ENCODE measurements at places on chromosomes 1 and 21.

GRCh38 chr1:231093156-231093922 is 53.3 kb upstream of the FAM89A start:
- DNase-seq: peak; percentile 43

- DNase-seq: no peak
These were observed 18.9 kb upstream of the ATP6V1G3 start for GRCh38 chr1:198559362-198559761.

- DNase-seq: no peak
These were observed 2.5 kb downstream of the FTCD start for GRCh38 chr21:46152927-46153246.

GRCh38 chr1:56533621-56534020 is 45.7 kb downstream of the PLPP3 start:
- DNase-seq: no peak

- DNase-seq: peak; percentile 15
These were observed 25.4 kb upstream of the S100A7 start for GRCh38 chr1:153485863-153486262.

GRCh38 chr21:45465105-45465504 is 60.1 kb downstream of the COL18A1 start:
- no peak for DNase-seq

GRCh38 chr1:67399199-67399993 is 30.8 kb downstream of the SERBP1 start:
- DNase-seq: no peak

DNA sequence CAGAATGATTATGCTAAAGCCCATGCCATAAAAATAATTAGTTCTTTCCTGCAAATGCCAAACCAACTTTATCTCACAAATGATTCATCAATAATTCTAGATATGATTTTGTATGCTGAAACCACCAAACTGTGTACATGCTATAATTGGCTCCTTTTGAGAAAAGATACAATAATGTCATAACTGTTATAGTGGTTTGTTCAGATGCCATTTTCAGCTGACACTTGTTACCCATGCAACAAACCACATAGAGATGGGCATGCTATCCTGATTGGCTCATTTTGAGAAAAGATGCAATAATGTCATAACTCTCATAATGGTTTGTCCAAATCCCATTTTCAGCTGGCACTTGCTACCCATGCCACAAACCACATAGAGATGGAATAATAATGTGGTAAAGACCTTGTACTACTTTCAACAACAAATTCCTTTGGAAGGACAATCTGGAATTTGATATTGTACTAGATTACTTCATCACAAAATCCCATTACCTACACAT is 283.8 kb downstream of the TPR start:
- no peak for DNase-seq

GRCh38 chr1:17012775-17013490 is 1.2 kb upstream of the ATP13A2 start:
- no peak for DNase-seq

DNA sequence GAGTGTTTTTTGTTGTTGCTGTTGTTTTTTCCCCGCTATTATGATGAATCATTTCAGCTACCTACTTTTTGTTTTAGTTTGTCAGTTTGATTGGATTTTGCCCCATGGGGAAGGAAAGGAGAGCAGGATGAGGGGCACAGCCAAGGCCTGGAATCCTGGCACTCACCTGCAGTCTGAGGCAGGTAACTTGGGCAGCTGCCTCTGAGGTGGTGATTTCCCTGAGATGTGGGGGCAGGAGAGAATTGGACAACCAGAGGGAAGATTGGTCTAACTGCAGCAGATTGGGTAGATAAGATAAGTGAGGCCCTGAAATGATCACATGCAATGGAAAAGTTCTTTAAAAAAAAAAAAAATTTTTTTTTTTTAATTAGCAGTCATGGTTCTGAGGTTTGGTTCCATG is 1.5 kb upstream of the LAX1 start:
- no peak for DNase-seq

GRCh38 chr1:7644961-7645750 is 125.9 kb upstream of the VAMP3 start:
- peak; percentile 91 for DNase-seq

DNA sequence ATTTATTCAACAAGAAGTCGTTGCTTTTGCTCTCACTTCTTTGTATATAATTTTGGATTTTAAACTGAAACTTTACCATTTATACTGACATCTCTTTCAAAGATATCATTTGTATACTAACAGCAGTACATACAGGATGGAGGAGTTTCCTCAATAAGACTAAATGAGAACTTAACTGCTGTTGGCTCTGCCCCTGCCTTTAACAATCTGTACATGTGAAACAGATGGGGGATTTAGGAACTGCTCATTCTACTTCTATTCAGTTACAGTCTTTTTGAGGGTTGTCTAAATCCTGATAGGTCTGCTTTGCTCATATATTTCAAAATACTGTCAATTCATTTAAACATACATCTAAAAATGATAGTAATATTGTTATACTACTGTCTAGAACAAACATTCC is 663.2 kb downstream of the ADGRL2 start:
- DNase-seq: no peak

DNA sequence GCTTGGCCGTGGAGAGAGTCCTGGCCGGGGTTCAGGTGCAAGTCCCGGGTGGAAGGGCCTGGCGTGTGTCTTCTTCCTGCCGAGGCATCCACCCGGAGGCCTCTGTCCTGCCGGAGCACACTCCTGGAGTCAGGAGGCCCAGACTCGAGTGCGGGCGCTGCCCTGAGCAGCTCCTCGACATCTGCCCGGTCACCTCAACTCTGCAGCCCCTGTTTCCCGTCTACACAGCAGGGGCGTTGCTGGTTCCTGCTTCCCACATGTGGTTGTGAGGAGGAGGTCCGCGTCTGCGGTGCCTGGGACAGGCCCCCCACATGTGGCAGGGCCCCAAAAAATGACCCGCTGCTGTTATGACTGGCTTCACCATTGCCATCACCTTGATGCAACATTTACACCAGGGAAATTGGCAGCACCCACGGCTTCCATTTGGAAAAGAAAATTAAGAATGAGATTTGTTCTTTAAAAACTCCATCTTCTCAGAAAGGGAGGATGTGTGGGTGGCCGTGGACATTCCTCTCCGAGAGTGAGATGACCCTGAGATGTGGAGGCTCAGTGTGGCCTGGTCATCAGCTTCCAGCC is 169.8 kb downstream of the PRDM16 start:
- DNase-seq: no peak

DNA sequence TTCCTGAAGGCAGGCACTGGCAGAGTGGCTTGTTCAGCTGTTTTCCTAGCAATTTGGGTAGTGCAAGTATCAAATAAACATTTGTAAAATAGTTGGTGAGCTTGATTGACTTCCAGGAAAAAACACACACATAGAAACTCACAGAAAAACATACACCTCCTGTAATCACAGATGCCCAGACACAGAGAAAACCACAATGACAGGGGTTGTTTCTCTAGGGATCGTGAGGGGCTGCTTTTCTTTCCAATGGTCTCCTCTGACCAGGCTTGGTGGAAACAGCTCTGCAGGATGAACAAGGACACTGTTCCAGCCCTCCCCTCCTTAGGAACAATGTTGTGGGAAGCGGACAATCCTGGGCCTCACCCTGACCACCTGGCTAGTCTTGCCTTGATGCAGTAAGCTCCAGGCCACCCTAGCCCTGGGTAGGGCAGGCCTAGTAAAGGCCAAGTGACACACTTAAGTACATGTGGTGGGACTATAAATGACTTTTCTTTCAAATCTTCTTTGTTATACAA is 142.5 kb upstream of the HMGB4 start:
- DNase-seq: no peak

GRCh38 chr1:225981714-225982113 is 17.4 kb downstream of the SDE2 start:
- peak; percentile 21 for DNase-seq

GRCh38 chr1:64692911-64693310 is 52.0 kb upstream of the RAVER2 start:
- DNase-seq: no peak

GRCh38 chr1:94049791-94050190 is 71.2 kb downstream of the ABCA4 start:
- DNase-seq: no peak

DNA sequence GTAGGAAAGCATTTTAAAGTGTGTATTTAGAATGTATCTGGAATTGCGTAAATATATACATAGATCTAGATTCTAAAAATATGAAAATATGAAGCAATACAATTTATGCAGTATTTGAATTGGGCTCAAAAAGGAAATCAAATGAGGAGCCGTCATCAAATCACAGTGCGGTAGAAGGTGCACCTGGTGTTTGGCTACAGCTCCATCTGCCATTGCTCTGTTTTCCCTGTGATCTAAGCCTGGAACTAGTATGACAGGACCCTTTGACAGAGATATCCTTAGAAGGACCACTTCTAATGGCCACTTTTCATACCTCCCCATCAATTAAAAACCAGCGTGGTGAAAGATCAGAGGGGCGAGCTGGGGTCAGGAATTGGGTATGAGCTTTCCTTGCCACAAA is 202.6 kb downstream of the NFIA start:
- peak; percentile 72 for DNase-seq

- no peak for DNase-seq
These were observed 43.0 kb downstream of the MACO1 start for GRCh38 chr1:25473653-25474225.

DNA sequence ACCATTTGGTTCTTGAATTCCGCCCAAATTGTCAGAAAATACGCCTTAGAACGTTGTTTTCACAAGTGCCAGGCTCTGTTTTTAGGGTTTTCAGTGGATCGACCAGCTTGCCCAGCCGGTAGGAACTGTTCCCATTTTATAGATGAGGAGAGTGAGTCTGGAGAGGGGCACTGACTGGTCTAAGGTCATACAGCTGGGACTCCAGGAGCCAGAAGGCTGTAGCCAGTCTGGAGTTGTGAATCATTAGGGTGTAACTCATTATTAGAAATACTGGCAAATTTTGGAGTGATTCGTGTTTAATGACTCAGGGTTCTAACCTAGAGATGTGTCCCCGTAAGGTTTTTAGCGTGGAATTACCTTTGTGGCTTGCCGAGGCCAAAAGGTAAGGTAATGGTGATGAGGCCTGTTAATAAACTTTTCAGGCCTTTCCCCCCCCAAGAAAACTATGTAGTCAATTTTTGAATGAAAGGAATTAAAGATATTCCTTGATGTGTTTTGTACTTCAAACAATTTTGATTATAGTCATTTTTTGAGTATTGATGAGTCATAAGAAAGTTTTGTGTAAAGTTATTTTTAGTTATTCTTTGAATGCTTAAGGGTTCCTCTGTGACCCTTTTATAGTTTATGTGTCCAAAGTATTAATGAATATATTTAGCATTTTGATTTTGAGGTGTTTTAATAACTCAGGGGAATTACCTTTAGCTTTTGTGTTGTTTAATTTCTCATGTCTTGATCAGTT is 2.1 kb downstream of the DYRK1A start:
- no peak for DNase-seq

GRCh38 chr1:9101510-9102146 is 27.3 kb downstream of the GPR157 start:
- DNase-seq: peak; percentile 53

GRCh38 chr1:204348242-204348641 is 11.5 kb downstream of the PLEKHA6 start:
- DNase-seq: no peak

- DNase-seq: no peak
These were observed 43.2 kb downstream of the TMCO4 start for GRCh38 chr1:19756480-19756879.

GRCh38 chr1:241131636-241132194 is 225.3 kb downstream of the RGS7 start:
- no peak for DNase-seq

DNA sequence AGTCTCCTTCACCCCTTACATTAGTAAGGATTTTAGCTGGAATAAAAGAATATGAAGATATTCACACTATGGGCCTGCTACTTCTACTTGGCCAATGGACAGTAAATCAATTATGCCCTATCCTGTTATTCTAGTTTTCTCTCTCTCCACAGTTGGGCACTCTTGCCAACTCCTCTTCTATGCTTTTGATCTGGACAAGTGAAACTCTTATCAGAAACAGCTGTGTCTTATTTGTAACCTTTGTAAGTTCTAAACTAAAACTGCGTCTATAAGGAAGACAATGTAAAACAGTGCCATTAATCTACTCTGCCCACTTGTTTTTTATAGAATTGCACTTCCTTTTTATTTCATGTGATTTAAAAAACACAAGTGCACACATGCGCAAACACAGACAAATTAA is 244.0 kb upstream of the DMRTA2 start:
- DNase-seq: no peak

- DNase-seq: no peak
These were observed 2.1 kb downstream of the MYOM3 start for GRCh38 chr1:24109686-24110475.

DNA sequence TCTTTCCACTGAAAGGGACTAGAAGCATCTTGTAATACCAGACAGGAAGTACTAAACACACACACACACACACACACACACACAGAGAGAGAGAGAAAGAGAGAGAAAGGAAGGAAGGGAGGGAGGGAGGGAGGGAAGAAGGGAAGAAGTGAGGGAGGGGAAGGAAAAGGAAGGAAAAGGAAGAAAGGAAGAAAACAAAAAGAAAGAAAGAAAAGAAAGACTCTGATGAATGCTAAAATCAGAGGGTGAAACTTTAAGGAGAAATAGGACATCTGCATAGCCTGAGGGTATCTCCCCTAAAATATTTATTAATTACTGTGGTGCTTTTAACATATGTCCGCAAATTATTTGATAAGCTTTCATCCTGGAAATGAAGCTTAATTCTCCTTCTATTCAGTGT is 10.6 kb downstream of the TRIT1 start:
- no peak for DNase-seq

DNA sequence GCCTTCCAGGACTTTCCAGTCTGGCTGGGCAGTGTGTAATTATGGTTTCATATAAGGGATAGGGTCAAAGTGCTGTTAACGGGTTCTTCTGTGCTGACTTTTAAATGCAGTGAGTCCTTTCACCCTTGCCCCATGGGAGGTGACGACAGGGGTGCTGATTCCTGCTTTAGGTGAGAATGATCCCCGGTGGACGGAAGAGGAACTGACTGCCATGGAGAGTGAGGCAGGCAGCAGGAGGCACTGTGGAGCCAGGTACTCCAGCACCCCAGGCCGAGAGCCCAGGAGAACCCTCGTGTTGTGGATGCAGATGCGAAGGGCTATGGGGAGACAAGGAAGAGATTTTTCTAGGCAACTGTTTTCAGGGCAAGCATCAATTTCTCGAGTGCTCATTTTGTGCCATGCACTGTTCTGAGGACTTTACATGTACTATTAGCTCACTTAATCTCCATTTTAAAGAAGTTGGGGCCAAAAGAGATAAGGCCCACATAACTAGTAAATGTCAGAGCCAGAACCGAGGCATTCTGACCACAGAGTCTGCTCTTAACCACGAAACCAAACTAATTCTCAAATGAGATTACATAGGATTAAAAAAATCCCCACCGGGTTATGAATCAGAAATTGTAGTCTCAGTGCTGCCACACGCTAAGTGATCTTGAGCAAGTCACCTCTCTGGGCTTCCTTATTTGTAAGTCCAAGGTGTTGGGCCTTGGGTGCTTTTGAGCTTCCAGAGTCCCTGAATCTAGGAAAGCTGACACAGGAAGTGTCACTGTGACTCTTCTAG is 28.2 kb downstream of the STPG1 start:
- no peak for DNase-seq

GRCh38 chr1:245055752-245056151 is 99.0 kb upstream of the KIF26B start:
- DNase-seq: no peak
